Activated T-helper 2 cell treated with anti-CD3 and anti-CD28 coated beads, Interferon-gamma antibody, Interleukin-2, Interleukin-4, amounts not matched to agents 10 μg/mL and 5 μg/mL and 100 μg/mL, durations not matched to agents 14 hours and 24 hours and 36 hours (primary cell): ENCODE measurements at places on chromosomes 3 and 15.
A peak's percentile ranks its signal among the peaks of the same experiment; 100 is the strongest.

DNA sequence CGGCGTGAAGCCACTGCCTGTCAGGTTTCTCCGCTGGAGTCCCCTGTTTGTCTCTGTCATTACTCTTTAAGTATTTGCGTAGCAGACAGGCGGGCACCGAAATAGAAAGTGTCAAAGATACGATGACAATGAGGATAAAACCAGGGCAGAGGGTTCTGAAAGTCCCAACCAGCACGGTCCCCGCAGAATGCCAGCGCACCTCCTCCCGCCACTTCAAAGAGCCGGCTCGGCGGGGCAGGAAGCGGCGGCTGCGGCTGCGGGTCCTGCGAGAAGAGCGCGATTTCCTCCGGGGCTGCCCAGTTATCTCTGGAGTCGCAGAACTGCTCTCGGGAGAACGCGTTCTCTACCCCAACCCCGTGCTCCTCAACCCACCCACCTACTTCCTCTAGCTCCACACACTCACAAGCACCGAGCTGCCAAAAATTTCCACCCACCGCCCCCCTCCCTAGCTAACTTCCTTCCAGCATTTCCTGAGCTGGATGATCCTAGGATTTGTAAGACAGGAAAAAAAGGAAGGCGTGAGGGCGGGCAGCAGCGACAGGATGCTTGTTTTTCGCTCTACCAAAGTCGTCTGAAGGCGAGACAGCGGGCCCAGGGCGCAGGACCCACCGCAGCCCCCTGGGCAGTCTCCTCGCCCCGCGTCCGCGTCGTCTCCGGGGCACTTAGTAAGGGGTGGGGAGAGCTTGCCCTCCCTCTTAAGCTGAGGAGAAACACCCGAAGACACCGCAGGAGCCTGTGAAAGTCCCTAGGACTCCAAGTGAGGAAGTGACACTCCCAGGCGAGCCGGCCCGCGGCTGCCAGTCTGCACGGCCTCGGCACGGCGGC, at the start of gene ARHGAP31:
TSS of gene ARHGAP31 (plus strand) at position 513 of the 825 bp plus-strand sequence. CDS start 522 bp downstream, outside the sequence.
- DNase-seq: peak; percentile 79

DNA sequence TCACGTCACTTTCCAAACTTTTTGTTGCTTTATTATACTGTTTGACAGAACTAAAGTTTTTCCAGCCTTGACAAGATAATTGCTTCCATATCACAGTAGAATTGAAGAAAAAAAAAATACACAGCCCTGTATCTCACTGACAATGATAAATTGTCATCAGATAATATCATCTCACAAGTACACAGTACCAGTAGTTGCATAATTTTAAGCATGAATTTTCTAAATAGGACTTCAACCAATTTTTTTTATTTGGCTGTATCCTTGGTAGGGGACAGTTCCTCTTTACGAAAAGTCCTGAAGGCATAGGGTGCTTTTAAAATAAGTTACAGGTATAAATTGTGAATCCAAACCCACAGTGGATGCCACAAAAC, 230.7 kb downstream of the ATP8B4 start:
- no peak for DNase-seq

DNA sequence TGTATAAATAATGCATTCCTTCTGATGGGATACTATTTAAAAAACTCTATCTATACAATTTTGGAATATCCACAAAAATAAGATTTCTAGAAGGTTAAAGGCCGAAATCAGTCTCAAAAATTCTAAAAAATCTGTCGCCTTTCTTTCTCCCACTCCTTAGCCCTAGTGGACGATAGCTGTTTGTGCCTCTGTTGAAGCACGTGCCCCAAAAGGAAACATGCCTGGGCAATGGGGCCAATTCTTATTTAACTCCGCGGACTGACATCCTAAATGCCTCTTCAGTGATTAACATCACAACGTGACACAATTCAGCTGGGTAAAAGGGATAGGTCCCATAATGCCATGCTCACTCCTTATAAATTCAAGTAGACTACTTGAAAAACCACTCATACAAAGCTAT, 65.1 kb downstream of the GAP43 start:
- DNase-seq: no peak

DNA sequence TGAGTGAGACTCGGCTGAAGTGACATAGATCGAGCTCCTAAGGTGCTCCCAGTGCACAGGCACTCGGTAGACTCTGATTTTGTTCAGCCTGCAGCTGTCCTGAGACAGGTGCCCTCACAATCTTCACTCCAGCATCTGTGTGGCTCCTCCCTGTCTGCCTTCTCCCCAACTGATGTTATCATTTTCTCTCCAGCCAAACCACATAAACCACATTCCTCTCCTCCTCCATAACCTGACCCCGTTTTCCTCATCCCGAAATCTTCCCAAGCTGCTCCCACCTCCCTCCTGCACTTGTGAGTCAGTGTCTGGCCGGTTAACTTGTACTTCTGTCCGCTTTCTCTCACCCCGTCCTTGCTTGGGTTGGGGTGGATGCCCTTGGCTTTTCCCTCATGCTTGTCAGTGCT, 93.3 kb upstream of the HACD2 start:
- DNase-seq: no peak
